ENCODE measurements at places on chromosomes 12 and 14. TPM values are rescaled to one million over a fixed set of nuclear protein-coding genes. Genes with fewer than 3 reads are reported as not detected.

DNA sequence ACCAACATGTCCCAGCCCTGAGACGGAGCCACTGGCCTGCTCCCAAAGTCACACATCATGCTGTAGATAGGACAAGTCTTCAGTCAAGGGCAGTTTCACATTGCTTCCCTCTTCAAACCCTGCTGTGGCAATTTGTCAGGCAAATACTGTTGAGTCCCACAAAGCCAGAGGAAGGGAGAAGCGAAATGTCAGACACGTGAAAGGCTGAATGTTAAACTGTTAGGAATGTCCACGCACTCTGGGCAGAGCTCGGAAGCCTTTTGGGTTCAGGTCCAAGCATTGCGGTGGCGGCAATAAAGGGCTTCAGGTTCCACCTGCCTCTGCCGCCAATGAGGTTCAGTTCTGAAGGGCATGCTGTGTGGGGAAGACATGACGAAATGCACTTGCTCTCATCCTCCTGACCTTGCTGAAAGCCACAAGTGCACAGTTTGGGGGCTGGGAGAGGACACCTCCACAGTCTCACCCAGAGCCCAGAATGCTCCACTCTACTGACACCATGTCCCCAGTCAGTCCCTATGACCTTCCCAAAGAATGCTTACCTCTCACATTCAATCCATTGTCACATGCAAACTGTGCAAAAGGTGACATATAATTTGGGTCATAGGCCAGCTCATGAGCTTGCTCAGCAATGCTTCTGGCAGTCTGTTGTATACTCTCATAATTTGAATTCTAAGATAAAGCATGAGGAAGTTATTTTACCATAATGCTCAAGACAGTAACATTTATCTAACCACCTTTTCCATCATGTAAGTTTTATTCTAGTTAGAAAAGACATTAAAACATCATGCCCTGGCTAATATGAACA, 35.7 kb downstream of the RAD9B start:
- DNase-seq = peak; percentile 98

DNA sequence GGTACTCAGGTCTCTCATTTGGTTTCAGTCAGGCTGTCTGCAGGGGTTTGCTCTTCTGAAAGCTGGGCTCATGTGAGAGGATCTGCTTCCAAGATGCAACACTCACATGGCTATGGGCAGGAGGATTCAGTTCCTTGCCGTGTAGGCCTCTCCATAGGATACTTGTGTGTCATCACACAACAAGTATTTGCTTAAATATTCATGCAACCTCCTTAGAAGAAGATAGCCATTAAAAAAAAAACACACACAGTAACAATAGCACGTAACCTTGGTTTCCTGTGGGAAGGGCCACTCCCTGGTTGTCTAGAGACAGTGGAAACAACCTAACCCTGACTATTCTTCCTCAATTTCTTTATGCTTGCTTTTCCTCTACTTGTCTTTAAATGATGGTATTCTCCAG, 31.8 kb upstream of the CLEC4E start:
- DNase-seq = no peak

DNA sequence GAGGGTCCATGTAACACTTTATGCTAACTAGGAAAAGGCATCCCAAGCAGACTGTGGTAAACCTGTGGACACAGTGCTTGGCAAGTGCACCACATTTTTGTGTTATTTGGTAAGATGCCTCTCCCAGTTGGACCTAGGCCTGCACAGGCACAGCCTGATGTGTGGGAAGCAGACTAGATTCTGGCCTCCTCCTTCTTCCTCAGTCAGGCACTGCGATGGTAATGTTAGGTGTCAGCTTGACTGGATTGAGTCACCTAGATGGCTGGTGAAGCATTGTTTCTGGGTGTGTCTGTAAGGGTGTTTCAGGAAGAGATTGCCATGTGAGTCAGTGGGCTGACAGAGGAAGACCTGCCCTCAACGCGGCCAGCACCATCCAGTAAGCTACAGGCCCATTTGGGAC, 25.3 kb upstream of the RHOJ start:
- no peak for DNase-seq

- no peak for DNase-seq
Measured at GRCh38 chr12:109926016-109926415, 25.9 kb downstream of the TCHP start.

- DNase-seq = no peak
Measured at GRCh38 chr14:104705340-104706047, 16.1 kb downstream of the INF2 start.

- DNase-seq = no peak
Measured at GRCh38 chr12:19236656-19237055, 107.1 kb downstream of the PLEKHA5 start.

- DNase-seq = no peak
Measured at GRCh38 chr12:64691795-64692583, 67.2 kb downstream of the GNS start.

GRCh38 chr14:32403688-32404087, 74.6 kb downstream of the AKAP6 start:
- no peak for DNase-seq

GRCh38 chr12:74918291-74918690, 291.3 kb downstream of the KCNC2 start:
- no peak for DNase-seq

KRT82 gene
- total RNA-seq = not detected
